ENCODE measurements at places on chromosomes 3 and 15.
A peak's percentile ranks its signal among the peaks of the same experiment; 100 is the strongest.

GRCh38 chr3:195226445-195226844, 44.5 kb downstream of the XXYLT1 start:
- DNase-seq, result no peak

GRCh38 chr3:174810254-174810653, 48.9 kb upstream of the NAALADL2 start:
- no peak for DNase-seq

DNA sequence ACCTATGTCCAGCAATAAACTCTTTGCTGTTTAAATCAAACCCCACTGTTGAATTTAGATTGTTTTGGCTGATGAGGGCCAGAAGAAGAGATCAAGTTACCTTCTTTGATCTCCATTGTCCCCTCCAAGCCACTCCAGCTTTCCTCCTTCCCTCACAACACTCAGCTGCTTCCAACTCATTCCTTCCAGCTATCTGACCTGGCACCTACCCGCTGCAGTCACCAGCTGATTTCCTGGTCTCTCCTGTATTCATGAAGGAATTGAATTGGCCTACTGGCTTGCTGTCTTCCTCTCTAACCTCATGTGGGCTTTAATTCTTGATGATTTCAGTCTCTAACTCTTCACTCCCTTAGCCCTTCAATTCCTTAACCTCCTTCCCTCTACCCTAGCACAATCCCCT, 40.8 kb upstream of the ABHD17C start:
- DNase-seq, result no peak

DNA sequence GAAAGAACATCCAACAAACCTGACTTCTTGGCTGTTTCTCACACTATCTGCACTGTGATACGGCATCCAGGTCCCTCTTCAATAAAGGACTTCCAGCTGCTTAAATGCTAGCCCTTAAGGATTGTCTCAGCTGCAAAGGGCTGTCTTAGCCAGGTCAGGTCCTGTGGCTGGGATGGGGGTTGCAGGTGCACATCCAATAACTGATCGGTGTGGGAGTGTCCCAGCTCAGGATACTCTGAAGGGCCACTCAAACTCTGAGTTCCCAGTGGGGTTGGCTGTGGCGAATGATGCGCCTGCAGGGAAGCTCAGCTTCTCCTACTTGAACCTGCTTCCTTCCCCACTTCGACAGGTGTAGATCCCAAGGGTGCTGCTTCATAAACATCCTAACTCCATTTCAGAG, 74.6 kb upstream of the FGF12 start:
- DNase-seq, result no peak

- DNase-seq, result no peak
Observed at GRCh38 chr3:106326941-106327695, 458.3 kb upstream of the CBLB start.

- no peak for DNase-seq
Observed at GRCh38 chr3:197394464-197395321, 96.3 kb upstream of the DLG1 start.

DNA sequence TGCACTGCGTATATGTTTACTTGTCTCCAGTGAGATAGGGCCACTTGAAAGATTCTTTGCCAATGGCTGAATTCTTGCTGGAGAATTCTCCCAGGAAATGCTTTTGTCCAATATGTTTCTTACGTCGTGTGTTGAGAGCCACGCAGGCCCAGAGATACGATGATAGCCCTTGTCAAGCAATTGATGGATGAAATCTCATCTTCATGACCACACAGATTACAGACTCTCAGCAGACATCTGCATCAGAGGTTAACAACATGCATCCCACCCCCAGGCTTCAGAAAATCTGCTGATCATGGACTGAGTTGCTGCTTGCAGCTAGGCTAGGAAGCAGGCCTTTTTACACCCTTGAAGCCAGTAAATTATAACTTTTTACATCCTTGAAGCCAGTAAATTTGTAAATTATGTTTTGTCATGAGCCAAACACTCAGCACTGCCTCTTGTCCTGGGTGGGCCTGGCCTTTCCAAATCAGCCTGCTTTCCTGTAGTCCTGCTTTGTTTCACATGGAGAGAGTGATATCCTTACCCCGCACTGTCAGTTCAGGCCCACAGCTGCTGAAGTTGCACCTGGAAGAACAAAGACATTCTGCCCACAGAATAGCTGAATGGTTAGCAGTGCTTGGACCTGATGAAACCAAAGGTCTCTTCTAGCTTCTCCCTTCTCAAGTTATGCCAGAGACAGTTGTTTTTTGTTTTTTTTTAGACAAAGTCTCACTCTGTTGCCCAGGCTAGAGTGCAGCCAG, 84.4 kb downstream of the GPR156 start:
- DNase-seq, result no peak

GRCh38 chr15:42890161-42890913, 30.2 kb downstream of the TTBK2 start:
- DNase-seq, result no peak

DNA sequence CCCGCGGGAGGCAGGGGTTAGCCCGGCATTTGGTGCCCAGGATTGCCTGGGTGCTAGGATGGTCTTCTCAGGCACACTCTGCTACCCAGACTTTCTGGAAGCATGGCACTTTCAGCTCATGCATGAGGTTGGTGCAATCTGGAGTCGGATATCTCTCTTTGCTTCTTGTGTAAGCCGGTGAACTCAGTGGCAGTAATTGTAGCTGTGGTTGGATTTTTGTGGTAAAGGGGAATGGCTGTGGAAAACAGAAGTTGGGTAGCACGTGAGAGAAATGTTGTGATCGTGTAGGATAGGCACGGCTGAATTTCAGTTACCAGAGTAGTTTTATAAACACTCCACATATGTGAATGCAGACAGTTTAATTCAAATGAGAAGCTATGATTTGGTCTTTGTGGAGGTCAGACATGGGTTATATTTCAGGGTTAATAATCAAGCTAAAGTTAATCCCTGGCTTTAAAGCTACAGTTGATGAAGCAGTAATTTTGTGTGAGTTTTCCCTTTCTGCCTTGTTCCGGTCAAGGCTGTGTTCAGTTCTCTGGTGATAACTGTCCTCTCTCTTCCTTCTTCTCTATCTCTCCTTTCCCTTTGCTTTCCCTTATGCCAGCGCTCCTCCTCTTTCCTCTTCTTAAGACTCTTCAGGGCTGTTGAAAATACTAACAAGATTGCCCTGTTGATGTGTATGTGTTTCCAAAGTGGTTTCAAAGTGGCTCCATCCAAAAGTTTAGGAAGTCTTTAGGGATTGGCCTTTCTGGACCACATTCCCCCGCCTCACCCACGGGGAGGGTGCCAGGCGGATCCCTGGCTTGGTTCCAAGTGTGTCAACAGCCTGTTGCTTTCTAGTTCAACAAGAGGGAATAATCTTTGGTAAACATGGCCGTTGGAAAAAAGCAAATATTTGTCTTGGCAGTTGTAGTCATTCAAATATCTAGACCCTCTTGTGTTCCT, 404.6 kb upstream of the C2CD4B start:
- peak; percentile 8 for DNase-seq

DNA sequence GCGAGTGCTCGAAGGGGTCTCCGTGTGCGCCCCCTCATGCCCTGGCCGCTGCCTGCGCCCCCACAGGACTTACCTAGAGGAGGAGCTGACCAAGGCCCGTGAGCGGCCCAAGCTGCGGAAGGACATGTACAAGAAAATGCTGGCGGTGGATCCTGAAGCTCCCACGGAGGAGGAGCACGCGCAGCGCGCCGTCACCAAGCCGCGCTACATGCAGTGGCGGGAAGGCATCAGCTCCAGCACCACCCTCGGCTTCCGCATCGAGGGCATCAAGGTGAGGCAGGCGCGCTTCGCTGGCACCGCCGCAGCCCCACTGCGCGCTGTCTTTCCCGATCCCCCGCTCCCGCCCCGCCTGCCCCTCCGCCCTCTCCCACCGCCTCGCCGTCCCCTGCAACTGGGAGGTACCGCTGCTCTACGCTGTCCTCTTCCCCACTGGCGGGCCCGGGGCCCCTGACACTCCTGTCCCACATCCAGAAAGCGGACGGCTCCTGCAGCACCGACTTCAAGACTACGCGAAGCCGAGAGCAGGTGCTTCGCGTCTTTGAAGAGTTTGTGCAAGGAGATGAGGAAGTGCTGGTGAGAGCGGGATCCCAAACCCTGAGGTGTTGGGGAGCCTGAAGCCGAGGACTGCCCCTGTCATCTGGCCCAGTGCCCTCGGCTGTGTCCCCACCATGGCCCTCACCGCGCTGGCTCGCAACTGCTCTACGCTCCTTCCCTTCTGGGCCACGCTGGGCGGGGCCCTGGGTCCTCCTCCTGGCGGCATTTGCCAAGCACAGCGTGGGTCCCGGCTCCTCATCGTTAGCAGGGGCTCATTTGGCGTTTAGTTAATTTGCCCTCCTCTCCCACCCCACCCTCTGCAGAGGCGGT, 8.5 kb downstream of the ITPKA start:
- DNase-seq, result no peak

- no peak for DNase-seq
Observed at GRCh38 chr3:143182866-143183664, 63.5 kb downstream of the CHST2 start.

DNA sequence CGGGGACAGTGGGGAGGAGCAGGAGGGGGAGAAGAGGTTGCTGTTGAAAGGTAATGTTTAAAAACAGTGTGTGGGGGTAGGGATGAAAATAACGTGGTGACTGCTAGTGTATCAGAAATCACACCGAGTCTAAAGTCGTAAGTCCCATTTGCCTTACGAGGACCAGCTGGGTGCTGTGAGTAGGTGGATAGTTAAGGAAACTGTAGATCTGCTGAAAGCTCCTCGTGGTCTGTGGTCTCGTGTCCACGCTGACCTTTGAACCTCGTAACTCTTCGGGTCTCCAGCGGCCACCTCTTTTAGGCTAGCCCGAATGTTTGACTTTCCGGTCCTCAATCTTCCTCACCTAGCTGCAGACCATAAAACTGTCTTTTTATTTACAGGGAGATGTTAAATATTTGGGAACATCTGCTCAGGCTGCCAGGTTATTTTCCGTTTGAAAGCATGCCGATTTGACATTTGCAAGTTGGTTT, 29.3 kb upstream of the ST3GAL6 start:
- peak; percentile 61 for DNase-seq

DNA sequence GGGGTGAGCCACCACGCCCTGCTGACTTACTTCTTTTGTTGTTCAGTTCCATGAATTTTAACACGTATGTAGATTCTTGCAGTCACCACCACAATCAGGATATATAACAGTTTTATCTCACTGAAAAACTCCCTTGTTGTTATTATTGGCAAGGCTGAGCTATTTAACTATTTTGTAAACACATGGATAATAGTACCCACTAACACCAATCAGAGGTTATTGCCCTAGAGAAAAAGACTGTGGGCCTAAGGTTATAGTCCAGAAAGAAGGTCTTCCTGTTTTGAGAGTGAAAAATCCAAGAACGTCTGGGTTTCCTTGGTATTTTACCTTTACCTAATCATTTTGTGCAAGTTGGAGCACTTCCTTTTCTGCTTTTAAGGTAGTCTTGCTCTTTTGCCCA, 9.5 kb downstream of the ZWILCH start:
- no peak for DNase-seq

- DNase-seq, result no peak
Observed at GRCh38 chr15:97162805-97163495, 797.6 kb upstream of the ARRDC4 start.

- DNase-seq, result no peak
Observed at GRCh38 chr3:128781164-128781563, 55.2 kb downstream of the RAB7A start.

- DNase-seq, result no peak
Observed at GRCh38 chr3:8311321-8311720, 190.3 kb upstream of the LMCD1 start.

DNA sequence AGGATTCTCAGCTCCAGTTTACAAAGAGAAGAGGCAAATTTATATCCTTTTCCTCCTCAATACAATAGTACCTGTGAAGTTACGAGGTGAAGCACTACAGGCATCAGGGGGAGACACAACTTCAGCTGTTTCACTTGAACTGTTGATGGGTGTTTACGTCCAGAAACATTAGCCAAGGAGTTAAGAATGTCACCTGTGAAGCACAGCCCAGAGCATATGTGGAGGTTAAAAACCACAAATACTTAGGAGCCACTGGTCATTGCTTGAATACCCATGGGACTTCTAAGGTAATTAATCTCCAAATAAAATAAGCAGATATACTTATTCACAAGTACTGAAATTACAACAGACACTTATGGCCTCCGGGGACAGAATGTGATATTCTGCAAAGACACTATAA, 246.5 kb downstream of the ULK4 start:
- DNase-seq, result no peak

GRCh38 chr15:63192619-63193206, 3.3 kb downstream of the RAB8B start:
- DNase-seq, result no peak

GRCh38 chr15:85761635-85762034, 33.1 kb downstream of the KLHL25 start:
- no peak for DNase-seq

DNA sequence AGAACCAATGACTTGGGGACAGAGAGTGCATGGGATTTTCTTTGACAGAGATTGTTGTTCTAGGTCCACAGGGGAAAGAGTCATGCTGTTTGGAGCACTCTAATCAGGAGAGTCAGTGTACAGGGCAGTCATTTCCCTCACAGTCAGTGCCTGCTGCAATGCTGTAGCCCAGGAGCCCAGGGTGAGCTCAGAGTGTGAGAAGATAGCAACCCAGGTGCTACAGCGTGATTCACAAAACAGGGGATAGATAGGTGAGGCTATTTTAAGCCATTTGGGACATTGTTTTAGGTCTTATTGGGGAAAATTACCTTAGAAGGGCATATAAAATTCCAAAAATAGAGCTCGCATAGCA, 37.3 kb downstream of the LNP1 start:
- no peak for DNase-seq

- DNase-seq, result no peak
Observed at GRCh38 chr3:72630327-72630968, 217.8 kb downstream of the SHQ1 start.

GRCh38 chr15:39789736-39790135, 7.1 kb upstream of the FSIP1 start:
- no peak for DNase-seq

GRCh38 chr15:82014989-82015388, 30.8 kb downstream of the MEX3B start:
- no peak for DNase-seq

DNA sequence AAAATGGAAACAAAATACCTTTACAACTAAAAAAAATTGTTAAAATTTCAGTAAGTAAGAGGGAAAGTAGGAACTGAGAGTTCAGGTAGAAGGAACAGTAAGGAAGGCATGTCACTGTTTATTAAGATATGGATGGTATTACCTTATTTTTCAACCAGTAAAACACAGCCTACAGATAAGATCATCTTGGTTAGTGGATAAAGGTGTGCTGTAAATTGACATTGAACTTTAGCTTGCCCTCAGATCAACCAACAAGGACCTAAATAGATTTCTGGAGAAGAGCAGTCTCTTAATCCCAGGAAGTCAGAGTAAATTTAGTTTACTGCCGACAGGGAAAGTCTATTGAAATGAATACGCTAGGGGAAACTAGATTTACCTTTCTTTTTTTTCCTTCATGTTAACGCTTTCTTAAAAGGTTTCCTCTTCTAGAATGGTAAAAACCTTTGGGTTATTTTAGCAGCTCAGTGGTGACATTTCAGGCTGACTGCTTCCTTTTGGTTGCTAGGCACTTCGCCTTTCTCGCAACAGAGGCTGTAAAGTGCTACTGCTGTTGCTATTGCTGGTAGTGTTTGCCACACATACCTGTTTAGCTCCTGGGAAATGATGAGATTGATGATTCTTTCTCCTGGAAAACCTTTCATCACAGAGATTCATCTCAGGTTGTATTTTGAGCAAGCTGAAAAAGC, 12.9 kb downstream of the DZIP3 start:
- DNase-seq, result no peak

All from inflammatory macrophage treated with lipopolysaccharide for 1 hour (primary cell).